Left ventricle myocardium superior (tissue), 1 donor: ENCODE measurements at places on chromosomes 11 and 22. TPM values are rescaled to one million over a fixed set of nuclear protein-coding genes. Genes with fewer than 3 reads are reported as not detected.
A peak's percentile ranks its signal among the peaks of the same experiment; 100 is the strongest.

The DBX1 gene
- total RNA-seq = not detected

The WEE1 gene
- 38.3 TPM for total RNA-seq

The FOLR3 gene
- 1.2 TPM for total RNA-seq

DNA sequence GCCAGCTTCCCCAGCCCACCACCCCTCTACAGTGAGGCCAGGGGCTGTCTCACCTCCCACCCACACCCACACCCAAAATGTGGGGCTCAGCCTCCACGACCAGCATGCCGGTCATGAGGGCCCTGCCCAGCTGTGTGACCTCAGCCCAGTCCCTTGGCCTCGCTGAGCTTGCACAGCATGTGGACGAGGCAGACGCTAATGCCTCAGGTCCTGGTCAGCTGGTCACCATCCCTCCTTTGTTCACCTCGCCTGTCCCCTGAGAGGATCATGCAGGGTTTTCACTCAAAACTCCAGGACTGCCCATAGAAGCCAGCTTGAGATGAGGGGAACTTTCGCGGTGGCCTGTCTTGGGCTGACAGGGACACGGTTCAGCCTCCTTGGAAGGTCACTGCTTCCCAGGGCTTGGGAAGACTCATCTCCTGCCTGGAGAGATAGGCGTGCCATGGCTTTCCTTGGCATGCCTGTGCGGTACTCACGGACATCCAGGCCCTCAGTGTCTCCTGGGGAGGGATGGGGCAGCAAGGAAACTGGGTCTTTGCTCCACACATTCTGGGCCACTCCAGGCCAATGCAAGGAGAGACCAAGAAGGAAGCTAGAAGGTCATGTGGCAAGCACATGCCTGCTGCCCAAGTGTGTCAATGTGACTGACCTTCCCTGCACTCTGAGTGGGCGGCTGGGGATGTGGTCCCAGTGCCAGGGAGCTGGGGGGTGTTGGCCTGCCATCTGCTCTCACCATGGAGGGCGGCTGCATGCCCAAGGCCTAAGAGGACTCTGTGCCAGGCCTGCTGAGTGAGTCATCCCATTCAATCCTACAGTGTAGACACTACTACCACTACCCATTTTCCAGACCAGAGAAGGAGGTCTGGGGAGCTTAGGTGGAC lies 3.2 kb upstream of the RTN4R start:
- DNase-seq = no peak

GRCh38 chr22:45533703-45534102 lies 31.0 kb downstream of the FBLN1 start:
- DNase-seq = no peak

GRCh38 chr11:61966734-61967115 lies 709 bp downstream of the FTH1 start:
- DNase-seq = no peak

DNA sequence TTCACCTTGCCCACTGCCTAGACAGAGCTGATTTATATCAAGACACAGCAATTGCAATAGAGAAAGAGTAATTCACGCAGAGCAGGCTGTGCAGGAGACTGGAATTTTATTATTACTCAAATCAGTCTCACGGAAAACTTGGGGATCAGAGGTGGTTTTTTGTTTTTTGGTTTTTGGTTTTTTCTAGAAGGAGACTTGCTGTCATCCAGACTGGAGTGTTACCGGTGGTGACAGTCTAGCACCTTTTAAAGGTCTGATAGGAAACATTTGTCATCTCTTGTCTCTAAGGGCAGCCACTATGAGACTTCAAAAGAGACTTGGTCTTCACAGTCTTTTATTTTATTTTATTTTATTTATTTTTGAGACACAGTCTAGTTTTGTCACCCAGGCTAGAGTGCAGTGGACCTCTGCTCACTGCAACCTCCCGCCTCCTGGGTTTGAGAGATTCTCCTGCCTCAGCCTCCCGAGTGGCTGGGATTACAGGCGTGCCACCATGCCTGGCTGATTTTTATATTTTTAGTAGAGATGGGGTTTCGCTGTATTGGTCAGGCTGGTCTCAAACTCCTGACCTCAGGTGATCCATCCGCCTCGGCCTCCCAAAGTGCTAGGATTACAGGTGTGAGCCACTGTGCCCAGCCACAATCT lies 19.1 kb downstream of the APOBEC3H start:
- no peak for DNase-seq

- DNase-seq = no peak
Measured at GRCh38 chr11:60989093-60989650, 17.7 kb downstream of the CD6 start.

DNA sequence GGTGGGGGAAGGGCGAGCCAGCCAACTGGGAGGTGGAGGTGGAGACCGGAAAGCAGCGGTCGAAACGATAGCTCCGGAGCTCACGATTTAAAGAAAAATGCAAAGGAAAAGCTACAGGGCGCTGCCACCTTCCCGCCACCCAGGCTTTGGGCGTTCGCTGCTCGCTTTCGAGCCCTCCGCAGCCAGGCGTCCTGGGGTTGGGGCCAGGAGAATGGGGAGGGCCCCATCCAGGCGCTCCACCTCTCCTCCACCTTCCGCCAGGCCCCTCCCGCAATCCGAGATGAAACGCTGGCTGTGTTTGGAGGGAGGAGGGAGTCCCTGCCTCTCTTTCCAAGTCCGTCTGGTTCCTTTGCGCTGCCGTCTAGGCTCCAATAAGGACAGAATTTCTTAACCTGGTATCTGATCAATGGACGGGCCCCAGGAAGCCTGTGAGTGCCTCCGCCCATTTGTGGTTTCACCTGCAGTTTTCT lies 483 bp upstream of the ABTB2 start:
- DNase-seq = peak; percentile 66

DNA sequence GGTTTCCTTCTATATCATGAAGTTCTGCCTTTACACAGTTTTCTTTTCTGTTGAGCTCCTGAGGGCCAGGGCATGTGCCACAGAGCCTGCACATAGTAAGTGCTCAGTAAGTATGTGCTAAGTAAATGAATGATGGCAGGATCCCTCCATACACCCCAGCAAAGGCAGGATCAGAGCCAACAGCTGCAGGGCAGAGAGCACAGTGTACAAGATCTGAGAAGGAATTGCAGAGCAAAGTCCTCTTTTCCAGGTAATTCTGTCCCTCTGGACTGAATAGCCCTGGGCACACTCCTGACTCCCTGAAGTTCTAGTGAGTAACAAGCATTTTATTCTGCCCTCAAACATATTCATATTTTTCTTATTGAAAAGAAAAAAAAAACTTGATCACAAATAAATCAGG lies 117.7 kb downstream of the GALNT18 start:
- DNase-seq = no peak

DNA sequence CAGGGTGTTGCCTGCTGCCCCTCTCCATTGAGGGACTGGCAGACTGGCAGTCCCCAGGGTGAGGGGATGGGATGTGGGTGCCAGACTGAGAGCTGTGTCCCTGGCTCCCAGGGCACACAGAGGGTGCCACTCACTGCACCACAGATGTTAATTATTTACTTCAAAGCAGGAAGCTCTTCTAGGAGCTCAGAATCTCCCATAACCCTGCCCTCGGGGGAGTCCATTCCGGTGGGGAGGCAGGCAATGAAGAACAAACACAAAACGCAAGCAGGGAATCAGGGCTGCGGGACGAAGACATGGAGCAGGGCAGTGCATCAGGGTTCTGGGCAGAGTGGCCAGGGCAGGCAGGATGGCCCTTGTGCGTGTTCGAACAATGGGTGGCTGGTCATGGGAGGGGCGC lies 24.4 kb upstream of the FLRT1 start:
- DNase-seq = no peak

GRCh38 chr11:60307507-60308195 lies 19.4 kb upstream of the MS4A6E start:
- no peak for DNase-seq

DNA sequence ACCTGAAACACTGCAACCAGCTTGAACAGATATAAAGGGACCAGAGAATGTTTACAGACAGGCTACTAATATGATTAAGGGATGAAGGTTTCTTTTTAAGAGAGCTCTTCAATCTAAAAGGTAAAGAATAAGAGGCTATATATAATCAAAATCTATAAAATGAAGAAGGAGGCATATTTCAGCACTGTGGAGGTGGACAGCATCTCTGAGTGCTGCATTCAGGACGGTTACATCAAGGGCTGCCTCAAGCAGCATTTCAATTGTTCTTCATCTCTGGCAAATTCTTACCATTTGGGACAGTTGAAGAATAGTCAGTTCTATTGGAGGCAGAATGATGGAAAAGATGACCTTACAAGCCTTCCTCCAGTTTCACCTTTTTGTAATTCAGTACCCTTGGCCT lies 139.6 kb upstream of the LMO1 start:
- no peak for DNase-seq

- peak; percentile 45 for DNase-seq
Measured at GRCh38 chr11:45028911-45029682, 78.4 kb upstream of the TP53I11 start.

DNA sequence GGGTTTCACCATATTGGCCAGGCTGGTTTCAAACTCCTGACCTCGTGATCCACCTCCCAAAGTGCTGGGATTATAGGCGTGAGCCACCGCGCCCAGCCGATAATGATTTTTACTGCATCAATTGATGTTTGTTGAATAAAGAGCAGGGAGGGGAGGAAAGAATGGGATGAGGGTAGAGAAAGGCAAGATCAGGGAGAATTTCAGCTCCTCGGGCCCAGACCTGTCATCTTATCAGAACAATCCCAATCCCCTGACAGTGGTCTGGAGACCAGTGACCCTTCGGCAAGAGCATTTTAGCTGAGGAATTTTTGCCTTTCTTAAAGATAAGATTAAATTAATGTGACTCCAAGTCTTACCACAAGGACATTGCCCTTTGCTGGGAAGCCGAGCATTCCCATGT lies 15.0 kb upstream of the ANO1 start:
- DNase-seq = no peak

DNA sequence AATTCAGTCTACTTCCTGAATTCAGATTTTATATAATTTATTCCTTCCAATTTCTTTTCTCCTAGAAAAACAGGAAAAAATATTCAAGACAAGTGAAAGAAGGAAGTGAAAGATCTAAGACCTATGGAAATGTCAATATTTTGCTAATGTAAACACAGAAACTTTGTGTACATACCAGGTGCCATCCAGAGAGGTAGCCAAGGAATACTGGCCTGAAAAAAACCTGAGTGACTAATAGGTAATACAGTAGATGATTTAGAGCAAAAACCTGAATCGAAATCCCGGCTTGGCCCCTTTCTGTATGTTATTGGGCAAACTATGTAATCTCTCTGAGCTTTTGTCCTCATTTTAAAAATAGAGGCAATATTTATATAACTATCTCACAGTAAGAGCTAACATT lies 59.2 kb upstream of the FSHB start:
- DNase-seq = no peak
